Activated B cell treated with CpG ODN at 0.5 μM for 24 hours (primary cell): ENCODE measurements at places on chromosomes 4 and X. TPM values are rescaled to one million over a fixed set of nuclear protein-coding genes. Genes with fewer than 3 reads are reported as not detected.

Gene CT45A6
- total RNA-seq: not detected in 2 replicates

Gene DCAF4L1
- total RNA-seq: 0.22 and 0.24 TPM in 2 replicates

Gene RENBP
- 14.5 and 20.2 TPM in 2 replicates for total RNA-seq

GRCh38 chrX:107711521-107712181, 63.9 kb downstream of the TSC22D3 start:
- DNase-seq: no peak
